Sigmoid colon (tissue), 7 donors: ENCODE measurements at places on chromosomes 3 and 15. TPM values are rescaled to one million over a fixed set of nuclear protein-coding genes. Genes with fewer than 3 reads are reported as not detected.

Gene CD200R1
- 1.4 TPM for total RNA-seq

Gene TM4SF18
- total RNA-seq: 4.3 TPM

Gene IL5RA
- total RNA-seq: under 0.01 TPM

- DNase-seq: no peak
These were observed 128.6 kb downstream of the GSK3B start for GRCh38 chr3:119965692-119966091.

GRCh38 chr3:85933326-85933725 lies 974.5 kb downstream of the CADM2 start:
- DNase-seq: no peak

DNA sequence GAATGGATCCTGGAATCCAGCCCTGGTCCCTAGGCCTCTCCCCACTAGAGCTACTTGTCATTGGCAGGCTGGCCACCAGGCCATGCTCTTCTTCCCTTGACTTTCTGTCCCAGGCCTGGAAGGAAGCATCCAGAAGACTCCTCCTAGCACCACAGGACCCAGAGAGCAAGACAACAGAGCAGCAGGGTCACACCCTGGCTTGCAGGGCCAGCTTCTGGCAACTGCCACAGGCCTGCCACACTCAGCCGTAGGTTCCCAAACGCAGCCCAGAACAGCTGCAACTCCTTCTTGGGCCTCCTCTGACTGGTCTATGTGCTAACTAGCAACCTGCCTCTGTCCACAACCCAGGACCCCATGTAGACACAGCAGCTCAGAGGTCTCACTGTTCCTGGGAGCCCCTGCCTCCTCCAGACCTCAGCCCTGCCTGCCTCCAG lies 36.8 kb upstream of the RPL32 start:
- no peak for DNase-seq

GRCh38 chr3:114320246-114320645 lies 26.4 kb downstream of the TIGIT start:
- DNase-seq: no peak

GRCh38 chr3:156606729-156607128 lies 51.8 kb upstream of the SSR3 start:
- DNase-seq: no peak

DNA sequence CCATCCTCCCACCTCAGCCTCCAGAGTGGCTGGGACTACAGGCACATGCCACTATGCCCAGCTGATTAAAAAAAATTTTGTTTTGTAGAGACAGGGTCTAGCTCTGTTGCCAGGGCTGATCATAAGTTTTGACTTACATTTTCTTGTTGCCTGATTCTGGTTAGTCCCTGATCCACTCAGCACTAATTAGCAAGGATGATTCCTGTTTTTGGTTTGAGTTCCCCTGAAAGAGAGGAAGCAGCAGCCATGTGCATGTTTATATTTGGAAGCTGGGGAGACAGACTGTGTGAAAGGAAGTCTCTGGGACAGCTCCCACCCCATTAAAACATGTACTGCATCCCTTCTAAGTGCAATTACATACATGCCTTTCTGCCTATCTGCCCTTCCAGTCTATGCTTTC lies 3.6 kb upstream of the NCK1 start:
- DNase-seq: no peak
